ENCODE measurements at places on chromosomes 2 and 18.

DNA sequence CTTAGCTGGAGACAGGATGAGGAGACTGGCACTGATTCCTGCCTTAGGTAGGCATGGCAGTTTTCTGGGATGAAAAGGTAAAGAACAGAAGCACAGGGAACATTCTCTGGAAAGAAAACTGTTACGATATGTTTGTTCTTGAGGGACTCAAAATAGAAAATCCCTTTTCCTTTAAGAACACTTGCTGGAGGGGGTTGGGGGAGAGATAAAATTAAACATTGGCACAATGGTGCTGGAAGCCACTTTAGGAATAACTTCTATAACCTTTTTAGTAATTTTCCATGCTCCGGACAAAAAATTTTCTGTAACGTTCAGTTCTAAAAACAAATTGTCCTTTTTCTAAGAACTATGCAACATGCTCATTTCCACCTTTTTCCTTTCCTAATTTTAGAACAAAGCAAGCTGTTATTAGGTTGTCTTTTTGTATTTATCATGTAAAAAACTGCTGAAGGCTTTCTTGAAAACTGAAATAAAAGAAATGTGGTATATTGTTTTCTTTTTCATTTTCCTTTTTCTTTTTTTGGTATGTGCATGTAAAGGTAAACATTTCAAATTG is 343.8 kb downstream of the EPHA4 start:
- DNase-seq = no peak

DNA sequence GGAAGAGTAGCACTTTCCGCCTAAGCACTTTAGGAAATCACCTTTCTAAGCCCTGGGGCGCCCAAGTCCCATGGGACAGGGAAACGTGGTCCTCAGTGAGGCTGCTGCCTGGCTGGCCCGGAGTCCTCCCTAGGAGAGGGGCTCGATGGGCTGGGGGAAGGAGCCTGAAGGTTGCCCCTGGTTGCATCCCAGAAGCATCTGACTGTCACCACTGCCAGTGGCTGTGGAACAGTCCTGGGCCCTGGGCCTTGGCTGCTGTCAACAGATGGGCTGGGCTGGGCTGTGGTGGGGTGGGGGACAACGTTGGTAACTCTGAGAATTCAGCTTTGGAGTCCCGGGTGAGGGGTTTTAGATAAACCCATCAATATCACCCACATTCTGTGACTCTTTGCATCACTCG is 22.5 kb downstream of the ASB1 start:
- DNase-seq = no peak

GRCh38 chr2:24659862-24660261 is 133.3 kb downstream of the PTRHD1 start:
- no peak for DNase-seq

DNA sequence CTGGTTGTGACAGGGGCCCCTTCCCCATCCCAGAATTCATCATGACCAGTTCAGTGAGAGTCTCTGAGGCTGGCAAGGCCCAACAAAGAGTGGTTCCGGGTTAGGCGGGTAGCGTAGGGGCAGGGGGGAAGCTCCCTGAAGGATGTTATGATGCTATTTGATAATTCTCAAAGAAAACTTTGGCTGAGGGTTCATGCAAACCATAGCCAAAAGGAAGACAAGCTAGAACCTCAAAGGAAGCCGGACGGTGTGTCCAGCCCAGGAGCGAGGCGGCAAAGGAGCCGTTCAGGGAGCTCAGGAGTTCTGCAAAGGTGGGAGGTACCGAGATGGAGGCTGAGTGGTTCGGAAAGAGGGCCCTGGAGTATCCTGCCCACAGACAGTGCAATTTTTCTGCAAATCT is 226.8 kb upstream of the RAB6C start:
- no peak for DNase-seq

- no peak for DNase-seq
These were observed 133.1 kb downstream of the EIPR1 start for GRCh38 chr2:3244486-3244885.

Measured in neural crest cell (in vitro differentiated cells).